ENCODE measurements at places on chromosomes 6 and 20.

DNA sequence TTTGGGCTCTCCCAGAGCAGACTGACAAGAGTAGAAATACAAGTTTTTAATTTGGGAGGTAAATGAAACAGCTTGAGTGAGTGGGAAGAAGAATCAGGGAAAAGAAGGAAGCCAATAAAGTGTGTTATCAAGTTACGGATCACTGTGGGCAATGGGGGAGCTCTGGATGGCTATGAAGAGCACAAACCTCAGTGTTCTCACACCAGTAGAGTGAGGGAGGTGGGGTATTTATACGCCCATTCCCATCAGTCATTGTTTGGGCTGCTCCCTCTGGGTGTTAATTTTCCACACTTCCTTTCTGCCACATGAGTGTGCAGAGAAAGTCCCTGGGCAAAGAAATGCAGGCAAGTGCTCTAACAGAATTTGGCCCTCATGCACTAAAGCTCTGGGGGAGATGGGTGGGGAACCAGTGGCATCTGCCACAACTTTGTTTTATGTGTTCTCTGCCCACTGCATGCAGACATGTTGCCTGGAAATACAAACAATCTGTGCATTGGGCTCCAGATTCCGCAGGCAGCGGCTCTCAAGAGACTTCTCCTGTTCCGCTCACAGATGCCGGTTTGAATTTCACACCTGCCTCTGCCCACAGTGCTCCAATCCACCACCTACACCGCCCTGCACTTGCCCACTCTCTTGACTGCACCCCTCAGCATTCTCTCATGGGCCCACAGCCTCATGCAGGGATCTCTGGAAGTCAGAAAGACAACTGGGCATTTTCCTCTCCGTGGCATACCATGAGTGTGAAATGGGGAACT is 211.1 kb upstream of the RNF24 start:
- DNase-seq = no peak

GRCh38 chr6:2021713-2022125 is 223.7 kb downstream of the GMDS start:
- peak; percentile 79 for DNase-seq

DNA sequence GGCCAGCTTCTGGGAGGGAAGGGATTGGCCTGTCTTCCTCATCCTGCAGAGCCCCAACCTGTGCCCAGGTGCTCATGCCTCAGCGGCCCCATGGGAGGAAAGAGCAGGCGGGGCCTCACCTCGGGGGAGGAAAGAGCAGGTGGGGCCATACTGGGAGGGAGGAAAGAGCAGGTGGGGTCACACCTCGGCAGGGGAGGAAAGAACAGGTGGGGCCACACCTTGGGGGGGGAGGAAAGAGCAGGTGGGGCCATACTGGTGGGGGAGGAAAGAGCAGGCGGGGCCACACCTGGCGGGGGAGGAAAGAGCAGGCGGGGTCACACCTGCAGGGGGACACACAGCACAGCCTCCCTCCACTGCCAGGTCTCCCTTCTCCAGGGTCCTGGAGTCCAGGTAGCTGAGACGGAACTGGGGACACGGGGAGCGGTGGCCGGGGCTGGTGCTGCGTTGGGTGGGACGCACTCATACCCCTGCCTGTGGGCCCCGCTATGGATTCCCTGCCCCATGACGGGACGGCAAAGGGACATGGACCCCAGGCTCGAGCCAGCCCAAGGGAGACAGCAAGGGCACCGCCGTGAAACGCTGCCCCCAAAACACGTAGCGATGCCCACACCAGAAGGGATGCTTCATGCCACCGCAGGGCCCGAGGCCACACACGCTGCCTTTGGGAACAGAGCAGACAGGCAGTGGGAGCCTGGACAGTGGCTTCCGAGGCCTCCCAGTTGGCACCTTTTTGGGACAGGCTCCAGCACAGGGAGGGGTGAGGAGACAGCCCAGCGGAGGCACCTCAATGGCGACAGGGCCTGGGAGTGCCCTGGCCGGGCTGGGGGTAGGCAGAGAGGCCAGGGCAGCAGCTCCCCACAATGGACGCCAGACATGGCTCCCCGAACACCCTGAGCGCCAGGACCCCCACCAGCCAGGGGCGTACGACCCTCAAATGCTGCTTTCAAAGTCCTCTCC is 43.3 kb upstream of the CHRNA4 start:
- DNase-seq = no peak

DNA sequence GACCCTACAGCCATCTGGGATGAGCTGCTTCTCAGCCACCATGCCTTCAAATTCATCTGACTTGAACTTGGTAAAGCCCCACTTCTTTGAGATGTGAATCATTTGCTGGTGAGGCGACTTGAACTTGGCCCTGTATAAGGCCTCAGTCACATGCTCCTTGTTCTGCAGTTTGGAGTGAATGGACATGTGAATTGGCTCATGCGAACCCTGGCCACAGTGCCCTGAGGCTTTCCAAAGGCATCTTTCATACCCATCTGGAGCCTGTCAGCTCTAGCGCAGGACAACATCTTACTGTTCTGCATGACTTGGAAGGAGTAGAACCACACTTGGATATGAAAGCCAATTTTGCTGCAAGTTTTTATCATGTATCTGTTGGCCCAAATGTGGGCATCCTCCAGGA is 244.0 kb upstream of the FAM83B start:
- no peak for DNase-seq

- peak; percentile 53 for DNase-seq
Measured at GRCh38 chr20:53100476-53100911, 128.3 kb downstream of the TSHZ2 start.

DNA sequence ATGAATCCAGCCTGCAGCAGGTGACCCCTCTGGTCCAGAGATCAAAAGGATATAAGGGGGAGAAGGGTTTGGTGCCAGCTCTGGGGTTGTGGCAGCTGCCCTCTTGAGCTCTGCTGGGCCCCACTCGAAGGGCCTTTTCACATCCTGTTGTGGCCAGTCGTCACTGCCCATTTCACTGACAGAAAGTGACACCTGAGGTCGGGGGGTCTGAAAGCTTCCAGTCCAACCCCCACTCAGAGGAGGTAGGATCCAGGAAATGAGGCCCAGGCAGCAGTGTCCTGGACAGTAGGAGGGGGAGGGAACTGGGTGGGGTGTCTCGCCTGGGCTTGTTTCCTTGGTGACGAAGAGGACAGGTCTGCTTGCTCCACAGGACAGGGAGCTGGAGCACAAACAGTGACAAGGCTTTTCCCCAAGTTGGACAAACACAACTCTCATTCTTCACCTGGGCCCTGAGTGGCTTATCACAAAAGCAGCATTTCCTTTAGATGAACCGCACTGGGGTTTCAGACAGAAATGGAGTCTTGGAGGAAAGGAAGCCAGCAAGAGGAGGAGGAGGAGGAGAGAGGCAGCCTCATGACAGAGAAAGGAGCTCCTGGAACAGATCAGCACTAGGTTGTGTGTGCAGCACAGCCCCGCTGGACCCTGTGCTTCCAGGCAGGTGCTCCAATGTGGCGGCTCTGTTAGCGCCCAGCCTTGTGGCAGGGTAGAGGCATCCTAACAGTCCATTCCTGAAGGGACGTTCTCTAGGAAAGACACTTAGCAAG is 11.0 kb downstream of the FRS3 start:
- DNase-seq = no peak

DNA sequence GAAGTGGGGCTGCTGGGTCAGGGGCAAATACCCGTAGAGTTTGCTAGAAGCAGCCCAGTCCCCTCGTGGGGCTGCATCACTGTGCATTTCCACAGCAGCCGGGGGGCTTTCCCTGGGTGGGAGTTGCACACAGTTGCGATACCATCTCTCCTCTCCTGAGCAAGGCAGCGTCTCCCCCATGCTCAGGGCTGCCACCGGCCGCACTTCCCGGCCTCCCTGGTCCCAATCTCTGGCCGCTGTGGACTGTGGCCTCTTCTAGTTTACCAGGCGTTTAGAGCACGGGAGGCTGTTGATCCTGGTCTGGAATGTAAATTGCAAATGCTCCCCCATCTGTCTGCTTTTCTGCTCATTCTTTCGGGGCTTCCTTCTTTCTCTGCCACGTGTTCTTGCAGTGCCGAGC is 31.1 kb downstream of the OSBPL2 start:
- DNase-seq = no peak

DNA sequence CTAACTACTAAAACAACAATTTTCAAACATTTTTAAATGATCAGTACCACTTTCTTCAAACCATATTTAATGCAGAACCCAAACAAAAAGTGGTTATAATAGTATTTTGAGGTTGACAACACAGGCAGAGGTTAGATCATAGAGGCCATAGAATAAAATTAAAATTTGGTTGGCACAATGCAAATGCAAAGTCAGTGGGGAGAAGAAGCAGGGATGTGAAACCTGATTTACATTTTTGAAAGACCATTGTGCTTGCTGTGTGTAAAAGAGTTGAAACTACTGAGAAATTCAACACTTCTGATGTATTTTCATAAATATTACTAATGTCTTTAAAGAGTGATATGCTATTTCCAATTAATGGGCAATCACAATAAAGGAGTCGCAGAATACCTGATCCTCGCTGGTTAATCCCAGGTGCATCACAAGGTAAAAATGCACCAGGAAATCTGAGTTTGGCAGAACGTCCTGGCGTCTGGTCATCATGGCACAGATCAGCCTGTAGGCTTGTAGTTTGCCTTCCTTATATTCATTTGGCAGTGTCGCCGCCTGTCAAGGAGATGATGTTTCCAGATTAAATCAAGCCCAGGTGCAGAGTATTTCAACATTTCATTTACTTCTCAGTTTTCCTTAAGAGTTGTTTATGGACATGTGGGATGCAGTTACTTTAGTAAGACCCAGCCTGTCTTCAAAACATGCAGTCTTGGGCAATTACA is 141.2 kb downstream of the RALGAPA2 start:
- no peak for DNase-seq

- peak; percentile 51 for DNase-seq
Measured at GRCh38 chr6:36130667-36131510, 576 bp downstream of the MAPK13 start.

- no peak for DNase-seq
Measured at GRCh38 chr6:37960139-37960935, 140.8 kb downstream of the ZFAND3 start.

DNA sequence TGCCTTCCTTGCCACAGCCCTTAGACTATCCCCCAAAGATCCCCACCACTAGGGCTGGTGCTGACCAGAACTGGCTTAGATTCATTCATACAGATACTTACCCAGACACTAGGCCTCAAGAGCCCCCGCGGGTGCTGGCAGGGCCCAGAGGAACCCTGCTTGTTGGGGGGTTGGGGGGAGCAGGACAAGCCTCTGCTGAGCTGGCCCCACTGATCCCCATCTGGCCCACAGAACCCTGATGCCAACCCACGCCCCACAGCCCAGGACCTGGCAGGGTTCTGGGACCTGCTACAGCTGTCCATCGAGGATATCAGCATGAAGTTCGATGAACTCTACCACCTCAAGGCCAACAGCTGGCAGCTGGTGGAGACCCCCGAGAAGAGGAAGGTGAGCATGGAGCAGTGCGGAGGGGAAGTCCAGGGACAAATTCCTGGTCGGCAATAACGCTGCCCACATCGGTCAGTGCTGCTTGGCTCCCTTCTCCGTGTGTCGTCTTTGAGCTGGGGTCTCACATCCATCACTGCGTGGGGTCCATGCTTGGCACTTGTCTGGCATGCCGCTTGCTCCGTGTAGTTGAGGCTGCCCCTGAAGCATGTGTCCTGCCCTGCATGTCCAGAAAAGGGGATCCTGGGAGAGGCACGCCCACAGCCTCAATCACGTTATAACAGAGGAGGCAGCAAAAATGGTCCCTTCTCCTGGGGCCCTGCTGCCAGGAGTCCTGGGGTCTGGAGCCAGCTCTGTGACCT is 15.5 kb upstream of the MYL9 start:
- DNase-seq = no peak

All from AG20443 (cell line).